Neuronal stem cell (in vitro differentiated cells): ENCODE measurements at places on chromosomes 7 and 10.

DNA sequence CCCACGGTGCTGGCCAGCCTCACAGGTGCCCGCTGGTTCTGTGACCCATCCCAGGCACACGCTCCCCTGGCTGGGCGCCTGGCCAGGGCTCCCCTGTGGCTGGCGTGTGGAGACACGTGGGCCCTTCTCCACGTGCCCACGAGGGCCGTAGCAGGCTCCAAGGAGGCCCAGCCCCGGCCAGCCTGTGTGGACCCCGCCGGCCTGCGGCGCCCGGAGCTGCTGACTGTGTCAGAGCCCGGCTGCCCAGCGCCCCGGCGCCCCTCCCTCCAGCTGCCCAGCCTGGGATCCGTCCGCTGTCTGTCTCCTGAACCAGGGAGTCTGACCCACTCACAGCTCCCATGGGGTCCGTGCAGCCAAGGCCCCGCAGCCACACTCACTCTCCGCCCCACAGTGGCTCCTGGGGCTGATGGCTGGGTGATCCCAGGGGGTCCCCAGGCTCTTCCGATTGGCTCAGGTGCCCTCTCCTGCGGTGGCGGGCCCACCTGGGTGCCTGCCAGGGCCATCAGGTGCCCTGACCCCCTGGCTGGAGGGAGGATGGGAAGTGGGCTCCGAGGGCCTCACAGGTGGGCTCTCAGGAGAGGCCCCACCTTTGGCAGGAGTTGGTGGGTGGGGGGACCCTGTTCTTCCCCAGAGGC is 9.6 kb downstream of the TMEM184A start:
- DNase-seq, result no peak

DNA sequence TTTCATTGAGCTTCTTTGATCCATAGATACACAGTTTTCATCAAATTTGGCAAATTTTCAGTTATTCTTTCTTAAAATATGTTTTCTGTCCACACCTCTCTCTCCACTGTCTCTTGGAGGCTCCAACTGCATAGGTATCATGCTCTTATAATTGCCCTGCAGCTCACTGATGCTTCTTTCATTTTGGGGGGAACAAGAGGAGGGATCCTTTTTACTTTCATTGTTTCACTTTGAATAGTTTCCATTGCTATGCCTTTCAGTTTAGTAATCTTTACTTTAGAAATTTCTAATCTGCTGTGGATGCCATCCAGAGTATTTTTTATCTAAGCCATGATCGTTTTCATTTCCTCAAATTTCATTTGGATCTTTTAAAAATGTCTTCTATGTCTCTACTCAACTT is 32.9 kb downstream of the KBTBD2 start:
- DNase-seq, result no peak

DNA sequence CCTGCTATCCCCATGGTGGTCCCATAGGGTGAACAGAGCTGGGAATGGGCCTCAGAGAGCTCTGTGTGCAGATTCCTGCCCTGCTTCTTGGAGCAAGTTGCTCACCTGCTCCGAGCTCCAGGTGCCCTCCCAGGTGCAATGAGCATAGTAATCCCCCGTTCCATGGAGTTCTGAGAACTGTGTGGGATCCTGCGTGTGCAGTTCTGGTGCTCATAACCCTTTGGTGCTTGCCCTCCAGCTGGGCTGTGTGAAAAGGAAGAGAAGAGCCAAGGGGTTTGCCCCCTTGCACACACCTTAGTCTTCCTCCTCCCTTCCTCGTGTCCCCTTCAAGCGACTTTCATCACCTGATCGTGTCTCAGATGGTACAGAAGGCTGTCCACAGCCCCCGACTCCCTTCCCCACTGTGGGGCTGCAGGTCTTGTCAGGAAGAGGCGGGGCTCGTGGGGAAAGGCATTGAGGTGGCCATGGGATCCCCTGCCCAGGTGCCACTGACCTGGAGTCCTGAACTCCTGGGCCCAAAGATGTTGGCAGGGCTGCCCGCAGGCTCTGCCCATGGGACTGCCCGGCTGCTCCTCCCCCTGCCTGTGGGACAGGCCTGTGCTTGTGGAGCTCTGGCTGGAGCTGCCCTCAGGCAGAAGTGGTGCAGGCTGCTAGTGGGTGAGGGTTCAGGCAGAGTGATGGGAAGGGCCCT is 21.9 kb upstream of the ZNF488 start:
- DNase-seq, result no peak

DNA sequence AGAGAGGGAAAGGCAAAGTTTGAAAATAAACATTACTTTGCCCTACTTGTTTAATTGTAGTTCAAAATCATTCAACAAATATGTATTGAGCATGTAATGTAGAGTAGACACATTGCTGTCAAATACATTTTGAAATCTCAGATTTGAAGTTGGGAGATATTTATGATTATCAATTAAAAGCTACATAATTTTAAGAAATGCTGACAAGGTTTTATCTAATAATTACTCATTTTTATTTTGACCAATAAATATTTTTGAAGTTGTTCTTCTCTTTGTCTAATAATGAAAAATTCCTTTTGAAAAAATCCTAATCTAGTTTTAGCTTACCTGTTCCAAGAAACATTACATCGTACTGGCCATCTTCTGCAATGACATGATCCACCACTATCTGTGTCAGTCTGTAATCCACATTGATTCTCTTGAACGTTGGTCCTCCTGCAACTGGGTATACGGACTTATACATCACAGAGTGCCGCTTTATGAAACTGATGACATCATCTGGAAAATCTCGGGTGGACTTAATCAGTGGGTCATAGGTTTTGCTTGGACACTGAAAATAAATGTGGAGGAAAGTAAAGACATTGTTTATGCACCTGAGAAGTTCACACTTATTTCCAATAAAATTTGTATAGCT is 164.7 kb downstream of the SEMA3D start:
- DNase-seq, result no peak

GRCh38 chr10:78134773-78135306 is 101.2 kb downstream of the RPS24 start:
- no peak for DNase-seq

- DNase-seq, result no peak
These were observed 4.1 kb downstream of the FHIP2A start for GRCh38 chr10:114825513-114826253.

DNA sequence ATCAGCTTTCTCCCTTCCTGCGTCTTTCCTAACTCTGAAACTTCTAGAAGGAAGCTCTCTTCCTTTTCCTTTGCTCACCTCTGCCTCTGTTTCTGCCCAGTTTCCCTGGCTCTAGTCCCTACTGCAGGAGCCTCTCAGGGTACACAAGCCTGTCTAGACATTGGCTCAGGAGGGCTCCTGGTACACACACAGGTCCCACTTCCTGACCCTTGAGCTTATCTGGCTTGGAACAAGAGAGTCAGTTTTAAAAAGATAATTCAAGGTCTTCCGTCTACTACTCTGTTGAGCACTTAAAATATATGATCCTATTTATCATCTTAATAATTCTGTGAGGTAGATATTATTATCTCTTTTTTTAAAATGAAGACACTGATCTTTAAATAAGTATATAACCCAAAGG is 140.7 kb downstream of the RTKN2 start:
- DNase-seq, result no peak

DNA sequence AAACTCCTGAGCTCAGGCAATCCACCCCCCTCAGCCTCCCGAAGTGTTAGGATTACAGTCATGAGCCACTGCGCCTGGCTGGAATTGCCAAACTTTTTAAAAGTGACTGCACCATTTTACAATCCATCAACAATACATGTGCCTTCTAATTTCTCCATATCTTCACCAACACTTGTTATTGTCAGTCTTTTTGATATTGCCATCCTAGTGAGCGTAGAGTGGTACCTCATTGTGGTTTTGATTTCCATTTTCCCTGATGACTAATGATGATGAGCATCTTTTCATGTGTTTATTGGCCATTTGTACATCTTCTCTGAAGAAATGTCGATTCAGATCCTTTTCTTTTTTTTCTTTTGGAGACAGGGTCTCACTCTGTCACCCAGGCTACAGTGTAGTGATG is 21.7 kb upstream of the STRIP2 start:
- DNase-seq, result no peak

DNA sequence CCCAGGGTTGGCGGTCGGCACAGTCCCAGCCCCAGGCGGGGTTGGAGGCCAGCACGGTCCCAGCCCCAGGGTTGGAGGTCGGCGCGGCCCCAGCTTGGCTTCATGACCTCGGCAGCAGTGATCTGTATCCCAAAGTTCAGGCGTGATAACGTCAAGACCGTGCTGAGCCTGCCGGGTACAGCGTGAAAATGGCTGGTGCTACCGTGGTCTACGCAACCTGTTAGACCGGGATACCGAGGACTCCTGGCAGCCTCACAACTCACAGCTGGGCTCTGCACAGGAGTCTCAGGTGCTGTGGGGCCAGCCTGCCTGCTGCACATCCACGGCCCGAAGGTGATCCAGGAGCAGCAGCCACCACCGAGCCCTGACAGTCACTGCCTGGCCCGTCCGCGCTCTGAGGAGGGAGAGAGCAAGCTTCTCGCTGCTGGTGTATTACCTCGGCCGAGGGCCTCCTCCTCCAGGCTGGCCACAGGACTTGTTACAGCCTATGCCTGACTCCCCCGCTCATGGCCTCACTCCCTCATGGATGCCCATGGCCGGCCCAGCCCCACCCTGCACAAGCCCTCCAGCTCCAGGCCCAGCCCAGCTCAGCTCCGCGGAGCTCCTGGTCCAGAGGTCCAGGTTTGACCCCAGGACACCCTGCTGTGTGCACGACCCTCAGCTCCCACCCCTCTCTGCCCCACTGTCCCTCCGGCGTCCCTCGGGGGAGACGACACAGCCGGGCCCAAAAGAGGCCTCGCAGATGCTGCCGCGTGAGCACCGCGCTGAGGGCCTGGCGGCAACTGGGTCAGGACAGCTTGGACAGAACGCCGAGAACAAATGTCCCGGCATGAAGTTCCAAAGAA is 156.0 kb downstream of the ELFN1 start:
- no peak for DNase-seq

GRCh38 chr10:110356628-110357245 is 52.0 kb upstream of the SMNDC1 start:
- no peak for DNase-seq
